Stimulated activated CD4-positive, alpha-beta T cell treated with anti-CD3 and anti-CD28 coated beads, Interleukin-15, amount 100 ng/mL, for 48 hours (primary cell): ENCODE measurements at places on chromosomes 12 and 14.

DNA sequence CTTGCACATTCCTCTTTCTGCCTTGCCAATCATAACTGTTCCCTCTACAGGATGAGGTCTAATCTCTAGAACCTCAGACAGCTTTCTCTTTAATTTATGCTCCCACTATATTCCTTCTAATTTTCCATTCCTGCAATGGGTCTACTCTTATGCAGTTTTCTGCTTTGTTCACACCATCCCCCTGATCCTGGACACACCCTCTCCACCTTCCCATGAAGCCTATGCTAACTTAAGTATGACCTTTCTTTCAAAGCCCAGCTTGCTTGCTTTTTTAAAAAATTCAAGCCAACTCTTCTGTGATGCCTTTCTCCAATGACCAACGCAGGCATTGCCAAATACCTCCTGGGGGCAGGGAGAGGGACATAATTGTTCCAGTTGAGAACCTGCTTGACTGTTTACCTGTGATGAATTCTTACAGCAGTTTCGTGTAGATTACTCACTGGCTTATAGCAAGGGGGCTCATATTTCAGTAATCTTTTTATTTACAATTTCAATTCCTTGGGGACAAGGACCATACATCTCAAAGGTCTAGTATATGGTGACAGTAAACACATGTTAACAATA lies 7.8 kb downstream of the SLC38A1 start:
- no peak for DNase-seq

DNA sequence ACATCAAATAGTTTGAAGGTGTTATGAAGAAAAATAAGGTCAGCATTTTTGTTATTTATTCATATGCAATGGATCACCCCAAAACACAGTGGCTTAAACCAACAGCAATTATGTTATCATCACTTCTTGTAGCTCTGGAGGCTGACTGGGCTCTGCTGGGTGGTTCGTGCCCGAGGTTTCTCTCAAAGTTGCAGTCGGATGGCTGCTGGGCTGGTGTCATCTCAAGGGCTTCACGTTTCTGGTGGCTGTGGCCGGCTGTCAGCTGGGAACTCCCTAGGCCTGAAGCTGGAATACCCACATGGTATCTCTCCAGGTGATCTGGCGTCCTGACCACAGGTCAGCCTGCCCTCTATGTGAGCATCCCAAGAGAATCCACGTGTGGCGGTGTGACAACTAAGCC lies 12.0 kb downstream of the DIO3 start:
- no peak for DNase-seq

GRCh38 chr14:29709490-29709889 lies 218.2 kb downstream of the PRKD1 start:
- DNase-seq: no peak

DNA sequence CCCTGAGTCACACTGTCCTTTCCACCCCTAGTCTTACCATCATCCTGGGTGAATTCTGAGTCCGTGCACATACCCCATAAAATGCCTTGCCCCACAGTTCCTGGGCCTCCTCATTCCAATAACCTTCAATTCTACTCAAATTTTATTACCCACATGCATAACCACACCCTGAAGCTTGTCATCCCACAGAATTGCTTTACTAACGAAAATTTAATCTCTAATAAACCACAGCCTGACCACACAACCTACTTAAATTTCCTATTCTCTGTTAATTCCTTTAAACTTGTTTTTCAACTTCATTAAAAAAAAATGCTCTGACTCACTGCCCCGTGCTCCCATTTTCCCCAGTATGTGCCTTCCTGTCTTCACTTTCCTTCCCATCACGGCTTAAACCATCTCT lies 205.9 kb downstream of the PHLDA1 start:
- no peak for DNase-seq

DNA sequence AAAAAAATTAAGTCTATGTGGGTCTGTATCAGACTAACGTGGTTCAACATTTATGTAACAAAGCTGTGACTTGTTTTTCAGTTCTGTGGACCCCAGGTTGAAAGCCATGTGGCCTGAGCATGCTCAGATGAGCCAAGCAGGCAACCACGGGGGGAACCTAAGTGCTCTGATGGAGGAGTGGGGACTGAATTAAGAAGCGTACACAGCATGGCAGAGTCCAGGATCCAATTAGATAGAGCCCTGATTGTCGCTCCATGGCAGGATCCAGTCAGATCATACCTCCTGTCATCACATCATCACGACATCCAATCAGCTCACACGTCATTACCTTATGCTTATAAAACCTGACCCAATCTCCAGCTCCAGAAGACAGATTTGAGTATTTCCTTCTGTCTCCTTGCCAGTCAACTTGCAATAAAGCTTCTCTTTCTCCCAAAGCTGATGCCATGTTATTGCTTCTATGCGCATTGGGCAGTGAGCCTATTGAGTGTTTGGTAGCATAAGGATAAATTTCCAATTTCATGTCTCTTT lies 1013.1 kb upstream of the TMEM132C start:
- no peak for DNase-seq

DNA sequence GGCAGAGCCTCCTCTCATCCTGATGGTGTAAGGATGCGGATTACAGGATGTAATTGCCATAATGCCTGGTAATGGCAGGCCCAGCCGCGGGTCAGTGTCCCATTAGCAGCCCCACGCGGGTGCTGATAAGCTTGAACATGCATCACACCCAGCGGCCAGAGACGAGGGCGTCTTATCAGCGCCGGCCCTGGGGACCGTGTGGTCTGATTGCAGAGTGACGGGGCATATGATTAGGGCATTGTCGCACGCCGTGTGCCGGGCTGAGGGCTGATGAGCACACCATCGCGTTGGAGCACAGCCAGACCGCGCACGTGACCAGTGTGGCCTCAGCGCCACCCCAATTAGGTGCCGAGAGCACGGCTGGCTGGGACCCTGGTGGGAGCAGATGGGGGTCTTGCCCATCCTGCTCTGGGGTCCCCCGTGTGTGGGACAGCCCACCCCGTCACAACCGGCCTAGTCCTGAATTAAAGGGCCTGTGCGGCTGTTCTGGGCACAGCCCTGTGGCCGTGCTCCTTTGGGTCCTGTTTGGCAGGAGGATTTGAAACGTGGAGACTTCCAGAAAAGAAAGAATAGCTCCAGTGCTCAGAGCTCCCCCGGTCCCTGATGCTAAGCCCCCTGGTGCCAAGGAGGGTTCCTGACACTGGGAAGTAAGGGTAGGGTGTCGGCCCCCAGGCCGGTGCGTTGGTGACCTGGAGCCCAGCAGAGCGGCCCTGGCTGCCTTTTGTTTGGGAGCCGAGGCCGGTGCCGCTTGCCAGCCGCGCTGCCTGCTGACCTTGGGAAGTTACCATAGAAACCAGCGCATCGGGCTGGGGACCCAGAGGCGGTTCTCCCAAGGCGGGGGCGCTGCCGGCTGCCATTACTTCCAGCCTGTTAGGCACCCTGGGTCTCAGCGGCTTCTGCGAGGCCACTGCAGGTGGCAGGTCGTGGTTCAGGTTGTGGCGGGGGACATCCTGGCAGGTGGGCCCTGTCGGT lies 20.7 kb downstream of the KIF26A start:
- DNase-seq: no peak

DNA sequence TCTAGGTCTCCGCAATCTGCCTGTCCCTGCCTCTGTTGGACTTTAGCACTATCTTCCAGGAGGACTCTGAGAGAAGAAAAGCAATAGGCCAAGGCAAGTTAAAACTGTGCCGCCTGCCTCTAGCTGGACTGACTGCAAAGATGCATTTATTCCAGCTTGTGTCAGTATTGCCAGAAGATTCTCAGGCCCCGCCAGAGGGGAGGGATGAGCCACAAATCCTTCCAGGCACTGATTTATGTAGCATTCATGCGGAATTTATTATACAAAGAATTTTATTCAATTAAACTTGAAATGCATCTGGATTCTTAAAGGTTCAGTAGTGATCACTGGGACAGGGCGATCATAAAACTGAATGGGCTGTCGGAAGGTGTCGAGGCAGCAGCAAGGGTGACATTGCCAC lies 19.8 kb downstream of the MMAB start:
- DNase-seq: no peak

DNA sequence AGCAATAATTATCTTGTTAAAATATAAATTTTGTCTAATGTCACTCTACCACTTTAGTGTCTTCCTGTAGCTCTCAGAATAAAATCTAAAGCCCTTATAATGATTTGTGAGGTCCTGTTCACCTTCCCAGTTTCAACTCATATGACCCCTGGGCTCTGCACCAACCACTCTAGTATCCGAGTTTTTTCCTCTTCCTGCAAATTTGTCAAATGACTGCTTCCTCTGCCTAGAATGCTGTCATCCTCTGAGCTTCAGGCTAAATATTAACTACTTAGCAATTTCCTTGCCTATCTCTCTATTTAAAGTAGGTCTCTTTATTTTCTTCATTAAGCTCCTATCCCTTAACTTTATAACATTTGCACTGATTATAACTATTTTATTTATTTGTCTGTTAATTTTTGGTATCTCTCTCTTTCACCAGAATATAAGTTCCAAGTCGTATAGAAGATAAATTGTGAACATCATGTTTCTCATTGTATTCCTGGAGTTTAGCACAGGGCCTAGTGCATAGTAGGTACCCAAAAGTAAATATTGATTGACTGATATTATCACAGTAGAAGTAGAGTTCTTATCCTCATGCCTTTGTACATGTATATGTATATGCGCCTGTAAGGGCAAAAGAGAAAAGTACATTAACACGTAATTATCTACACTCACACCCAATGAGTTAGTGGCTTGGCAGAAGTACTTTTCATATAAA lies 196.0 kb downstream of the BCAT1 start:
- no peak for DNase-seq

DNA sequence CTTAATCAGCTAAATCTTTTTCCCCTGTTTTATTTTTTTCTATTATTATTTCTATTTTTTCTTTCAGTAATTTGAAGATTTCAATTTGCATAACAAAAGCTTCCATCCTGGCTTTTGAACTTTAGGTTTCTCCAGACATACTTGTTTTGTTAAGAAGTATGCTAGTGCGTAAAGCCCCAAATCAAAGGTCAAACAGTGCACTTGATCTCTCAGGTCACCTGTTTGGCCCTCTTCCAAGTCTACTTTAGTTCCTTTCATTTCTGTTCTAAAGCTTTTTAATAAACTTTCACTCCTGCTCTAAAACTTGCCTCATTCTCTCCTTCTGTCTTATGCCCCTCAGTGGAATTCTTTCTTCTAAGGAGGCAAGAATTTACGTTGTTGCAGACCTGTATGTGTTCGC lies 54.6 kb upstream of the ATXN7L3B start:
- DNase-seq: no peak

GRCh38 chr14:67567654-67568053 lies 32.4 kb downstream of the PIGH start:
- no peak for DNase-seq

DNA sequence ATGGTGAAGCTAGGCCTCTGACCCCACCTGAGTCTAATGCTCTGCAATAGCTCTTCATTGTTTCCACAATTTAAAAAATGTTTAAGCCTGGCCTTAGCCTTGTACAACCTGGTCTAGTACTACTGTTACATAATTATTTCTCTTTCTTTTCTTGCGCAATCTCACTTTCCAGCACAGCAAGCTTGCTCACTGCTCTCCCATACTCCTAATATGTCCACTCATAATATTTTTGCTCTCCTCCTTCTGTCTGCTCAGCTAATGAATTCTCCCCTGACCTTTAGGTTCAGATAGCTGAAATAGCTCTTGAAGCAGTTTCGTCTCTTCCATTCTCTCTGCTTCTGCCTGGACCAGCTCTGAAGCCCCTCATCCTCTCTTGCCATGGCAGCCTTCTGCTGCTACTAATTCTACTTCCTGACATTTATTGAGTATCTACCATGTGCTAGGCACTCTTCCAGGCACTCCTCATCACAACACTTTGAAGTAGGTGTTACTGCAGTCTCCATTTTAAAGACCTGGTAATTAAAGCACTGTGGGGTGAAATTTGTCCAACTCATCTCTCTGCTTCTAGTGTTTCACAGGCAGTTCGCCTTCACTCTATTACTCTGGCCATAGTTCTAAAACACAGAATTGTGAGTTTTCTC lies 2.8 kb upstream of the SLC48A1 start:
- no peak for DNase-seq

GRCh38 chr12:67758521-67758920 lies 110.0 kb downstream of the DYRK2 start:
- DNase-seq: no peak

DNA sequence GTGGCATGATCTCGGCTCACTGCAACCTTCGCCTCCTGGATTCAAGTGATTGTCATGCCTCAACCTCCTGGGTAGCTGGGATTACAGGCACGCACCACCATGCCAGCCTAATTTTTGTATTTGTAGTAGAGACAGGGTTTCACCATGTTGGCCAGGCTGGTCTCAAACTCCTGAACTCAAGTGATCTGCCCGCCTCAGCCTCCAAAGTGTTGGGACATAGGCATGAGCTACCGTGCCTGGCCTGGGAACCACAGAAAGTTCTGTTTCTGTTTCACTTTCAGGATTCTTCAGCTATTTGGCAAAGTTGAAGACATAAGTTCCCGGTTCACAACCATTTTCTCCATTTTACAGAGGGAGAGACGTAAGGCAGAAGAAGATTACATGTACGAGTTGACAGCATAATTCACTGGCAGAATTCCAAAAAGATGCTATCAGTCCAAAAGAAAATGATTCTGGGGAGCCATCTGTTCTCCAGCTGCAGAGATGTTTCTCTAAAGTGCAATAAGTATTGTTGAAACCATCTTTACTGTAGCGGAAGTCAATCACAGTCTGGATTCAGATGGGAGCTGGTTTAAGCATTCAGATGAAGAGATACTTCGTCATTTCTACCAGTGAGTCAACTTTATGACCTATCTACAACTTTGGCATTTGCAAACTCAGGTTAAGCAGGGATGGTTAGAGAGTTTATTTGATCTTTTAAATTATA lies 8.1 kb upstream of the RNF34 start:
- peak; percentile 19 for DNase-seq
